ENCODE measurements at places on chromosomes 16 and 17.

DNA sequence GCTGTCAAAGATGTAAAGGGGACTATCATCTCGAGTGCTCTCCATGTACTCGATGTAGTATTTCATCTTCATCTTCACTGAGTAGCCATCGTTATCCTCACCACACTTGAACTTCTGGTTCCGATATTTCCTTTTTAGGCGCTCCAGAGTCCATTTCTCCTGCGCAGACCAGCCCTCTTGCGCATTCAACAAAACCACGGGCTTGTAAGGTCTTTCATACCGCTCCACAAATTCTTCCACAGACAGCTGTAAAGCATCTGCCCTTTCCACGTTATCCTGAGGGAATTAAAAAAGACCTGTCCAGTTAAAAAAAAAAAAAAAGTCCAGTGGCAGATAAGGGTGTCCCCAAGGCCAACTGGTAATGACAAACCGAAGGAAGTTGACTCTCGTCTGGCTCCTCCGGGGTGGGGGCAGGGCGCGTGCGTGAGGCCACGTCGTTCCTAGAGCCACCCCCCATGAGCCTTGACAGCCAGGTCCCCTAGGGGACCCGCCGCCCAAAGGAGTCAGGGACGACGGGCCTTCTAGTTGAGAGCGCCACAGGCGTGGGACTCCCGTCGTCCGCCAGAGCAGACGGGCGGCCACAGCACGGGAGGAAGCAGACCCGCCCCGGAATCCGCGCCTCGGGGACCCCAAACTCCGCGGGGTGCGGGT lies 701 bp downstream of the JMJD6 start:
- DNase-seq: peak; percentile 61

DNA sequence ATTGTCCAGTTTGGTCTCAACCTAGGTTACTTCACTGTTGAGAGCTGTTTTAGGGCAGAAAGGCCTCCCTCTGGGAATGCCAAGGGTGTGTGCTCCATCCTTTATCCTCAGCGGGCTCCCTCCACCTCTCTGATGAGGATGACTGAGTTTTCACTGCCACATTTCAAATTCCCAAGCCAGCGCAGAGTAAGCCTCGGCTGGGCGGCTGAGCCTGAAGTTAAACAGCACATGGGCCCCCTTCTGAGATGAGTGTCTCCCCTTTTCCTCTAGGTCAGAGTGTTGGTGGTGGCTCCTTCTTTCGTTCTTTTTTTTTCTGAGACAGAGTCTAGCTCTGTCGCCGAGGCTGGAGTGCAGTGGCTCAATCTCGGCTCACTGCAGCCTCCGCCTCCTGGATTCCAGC lies 5.5 kb upstream of the GCSH start:
- DNase-seq: no peak

GRCh38 chr16:5851393-5851982 lies 753.9 kb upstream of the EEF2KMT start:
- no peak for DNase-seq

GRCh38 chr16:49923411-49923810 lies 67.5 kb upstream of the ZNF423 start:
- no peak for DNase-seq

DNA sequence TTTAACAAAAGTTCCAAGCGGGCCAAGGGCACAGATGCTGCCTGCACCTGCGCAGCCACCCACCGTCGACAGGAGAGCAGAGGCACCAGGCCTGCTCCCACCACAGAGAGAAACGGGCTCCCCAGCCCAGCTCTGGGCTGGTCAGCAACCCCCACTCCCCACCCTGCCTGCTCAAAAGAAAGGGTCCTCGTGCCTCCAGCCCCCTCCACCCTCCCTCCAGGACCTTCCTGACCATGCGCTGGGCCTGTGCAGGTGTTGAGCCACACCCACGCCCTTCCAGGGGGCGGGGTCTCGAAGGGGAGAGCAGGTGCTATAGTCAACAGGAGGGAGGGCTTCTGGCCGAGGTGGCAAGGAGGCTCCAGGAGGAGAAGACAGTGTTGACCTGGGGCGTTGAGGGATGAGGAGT lies 25.3 kb downstream of the ZNF778 start:
- no peak for DNase-seq

DNA sequence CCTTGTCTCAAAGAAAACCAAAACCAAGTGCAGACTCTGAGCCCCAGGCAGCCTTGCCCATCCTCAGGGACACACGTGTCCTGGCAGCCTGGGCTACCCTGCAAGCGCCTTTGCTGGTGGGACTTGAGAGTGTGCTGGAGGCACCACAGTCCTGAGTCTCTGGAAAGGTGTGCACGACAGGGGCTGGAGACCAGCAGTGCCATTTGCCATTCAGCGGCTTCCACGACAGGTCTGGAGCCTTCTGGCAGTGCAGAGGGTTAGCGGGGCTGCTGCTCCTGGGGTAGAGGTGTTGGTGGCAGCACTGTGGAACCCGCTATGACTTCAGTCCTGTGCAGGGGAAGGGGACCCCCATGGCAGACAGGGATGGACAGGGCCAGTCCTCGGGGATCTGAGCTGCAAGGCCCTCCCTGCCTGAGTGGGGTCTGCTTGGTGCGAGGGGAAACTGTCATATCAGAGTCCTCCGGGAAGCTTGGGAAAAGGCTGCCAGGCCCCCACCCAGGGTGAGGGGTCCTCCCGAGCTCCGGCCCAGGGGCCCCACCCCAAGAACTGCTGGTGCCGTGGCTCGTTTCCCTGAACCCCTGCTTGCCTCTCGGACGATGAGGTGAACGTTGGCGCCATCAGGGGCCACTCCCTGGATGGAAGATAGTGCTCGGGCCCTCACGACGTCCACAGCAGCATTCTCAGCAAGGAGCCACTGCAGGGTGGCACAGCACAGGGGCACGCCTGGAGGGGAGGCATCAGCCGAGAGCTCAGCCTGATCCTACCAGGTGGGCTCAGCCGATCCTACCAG lies 6.8 kb downstream of the FAAP100 start:
- DNase-seq: no peak

DNA sequence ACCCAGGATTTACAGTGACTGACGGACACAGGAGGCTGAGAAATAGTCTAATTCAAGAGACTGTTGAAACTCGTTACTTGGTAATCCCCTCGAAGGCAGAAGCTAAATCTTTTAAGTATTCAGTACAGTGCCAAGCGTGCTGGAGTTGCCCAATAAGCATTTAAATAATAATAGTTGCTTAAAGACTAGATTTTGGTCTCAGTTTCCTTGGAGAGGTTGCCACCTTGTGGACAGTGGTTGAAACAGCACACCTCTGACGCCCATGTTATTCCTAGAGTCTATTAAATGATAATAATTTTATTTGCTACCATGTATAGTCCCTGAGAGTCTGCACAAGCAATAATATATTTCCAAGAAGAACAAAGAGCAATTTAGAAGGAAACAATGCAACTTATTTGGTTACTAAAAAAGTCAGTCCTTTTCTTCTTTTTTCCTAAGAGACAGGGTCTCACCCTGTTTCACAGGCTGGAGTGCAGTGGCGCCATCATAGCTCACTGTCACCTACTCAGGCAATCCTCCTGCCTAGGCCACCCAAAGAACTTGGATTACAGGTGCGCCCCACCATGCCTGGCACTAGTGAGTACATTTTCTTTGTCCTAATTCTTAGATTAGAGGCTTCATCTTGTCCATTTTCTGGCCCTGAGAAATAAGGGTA lies 138.0 kb upstream of the NUDT7 start:
- DNase-seq: peak; percentile 51

DNA sequence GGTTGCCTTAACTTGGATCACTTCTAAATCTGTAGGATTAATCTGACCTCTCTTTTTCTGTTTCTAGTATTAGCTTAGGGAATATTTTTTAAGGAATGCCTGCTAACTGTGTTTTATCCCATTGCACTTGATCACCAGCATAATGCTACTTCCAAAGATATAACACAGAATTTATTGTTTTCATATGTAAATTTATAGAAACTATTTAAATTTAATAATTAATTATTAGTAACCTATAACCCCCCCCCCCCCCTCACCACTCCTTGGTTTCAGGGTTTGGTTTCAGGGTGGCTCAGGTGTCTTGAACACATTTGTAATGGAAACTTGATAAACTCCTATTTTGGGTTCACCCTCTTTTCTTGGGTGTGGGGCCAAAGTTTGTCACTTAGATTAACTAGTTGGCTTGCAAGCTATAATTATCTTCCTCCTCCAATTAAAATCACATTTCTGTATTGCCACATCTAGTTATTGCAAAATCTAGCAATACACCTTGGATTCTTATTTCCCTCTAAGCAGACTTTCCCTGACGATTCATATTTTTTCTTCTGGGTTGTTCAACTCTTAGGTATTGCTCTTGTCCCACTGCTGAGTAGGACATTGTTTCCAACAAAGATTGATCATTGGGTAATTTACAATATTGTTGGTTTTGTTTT lies 18.3 kb downstream of the KRT12 start:
- no peak for DNase-seq

GRCh38 chr17:61322325-61323002 lies 77.2 kb upstream of the TBX2 start:
- DNase-seq: no peak

- DNase-seq: no peak
Measured at GRCh38 chr16:67504031-67505021, 21.0 kb upstream of the AGRP start.

Measured in common myeloid progenitor, CD34-positive (primary cell).